ENCODE measurements at places on chromosomes 7 and 10.

- DNase-seq, result peak; percentile 28
These were observed 14.4 kb upstream of the SH2B2 start for GRCh38 chr7:102272075-102272916.

DNA sequence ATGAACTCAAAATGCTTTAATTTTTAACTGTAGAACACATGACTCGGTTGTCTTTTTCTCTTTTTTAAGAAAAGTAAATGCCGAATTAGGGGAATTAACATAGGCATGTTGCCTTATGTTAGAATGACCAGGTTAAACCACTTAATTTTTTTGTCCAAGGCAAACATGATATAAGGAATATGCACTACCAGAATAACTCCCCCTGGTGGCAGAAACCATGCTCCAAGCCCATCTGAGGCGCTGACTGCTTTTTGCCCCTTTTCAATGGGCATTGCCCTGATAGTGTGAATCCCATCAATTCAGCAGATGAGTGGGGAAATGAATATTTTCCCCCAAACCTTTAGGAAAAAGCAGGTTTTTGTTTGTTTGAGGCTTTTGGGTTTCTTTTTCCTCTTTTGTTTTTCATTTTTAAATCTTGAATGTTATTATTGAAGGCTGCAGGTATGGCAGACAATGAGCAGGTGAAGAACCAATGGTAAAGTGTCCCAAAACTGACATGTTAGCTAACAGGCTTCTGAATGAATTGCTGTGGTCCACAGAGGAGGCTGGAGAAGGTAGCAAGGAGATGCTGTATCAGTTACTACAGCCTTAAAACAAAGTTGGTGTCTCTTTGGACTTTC is 284.3 kb downstream of the SORCS3 start:
- no peak for DNase-seq

- DNase-seq, result no peak
These were observed 4.9 kb upstream of the MCU start for GRCh38 chr10:72687035-72687434.

DNA sequence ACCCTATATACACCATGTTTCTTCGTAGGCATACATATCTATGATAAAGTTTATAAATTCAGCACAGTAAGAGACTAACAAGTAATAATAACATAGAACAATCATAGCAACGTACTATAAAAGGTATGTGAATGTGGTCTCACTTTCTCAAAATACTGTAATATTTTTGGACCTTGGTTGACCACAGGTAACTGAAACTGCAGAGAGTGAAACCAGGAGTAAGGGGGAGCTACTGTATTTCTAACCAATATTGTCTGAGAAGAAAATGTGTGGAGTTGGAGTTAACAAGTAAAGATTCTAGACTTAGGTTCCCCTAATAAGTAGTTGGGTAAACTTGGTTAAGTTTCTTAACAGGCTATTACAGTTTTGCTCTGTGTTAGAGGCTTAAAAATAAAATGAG is 72.1 kb downstream of the GNAI1 start:
- DNase-seq, result no peak

GRCh38 chr7:45182856-45183710 is 25.5 kb downstream of the RAMP3 start:
- no peak for DNase-seq

GRCh38 chr10:71888623-71889387 is 37.8 kb upstream of the PSAP start:
- DNase-seq, result peak; percentile 61

GRCh38 chr10:110567201-110568054 is at the start of gene SMC3:
TSS of gene SMC3 (plus strand) at chr10:110567695. CDS start at chr10:110567817, 122 bp downstream.
- peak; percentile 82 for DNase-seq

GRCh38 chr7:79334841-79335240 is 118.6 kb downstream of the MAGI2 start:
- DNase-seq, result no peak

DNA sequence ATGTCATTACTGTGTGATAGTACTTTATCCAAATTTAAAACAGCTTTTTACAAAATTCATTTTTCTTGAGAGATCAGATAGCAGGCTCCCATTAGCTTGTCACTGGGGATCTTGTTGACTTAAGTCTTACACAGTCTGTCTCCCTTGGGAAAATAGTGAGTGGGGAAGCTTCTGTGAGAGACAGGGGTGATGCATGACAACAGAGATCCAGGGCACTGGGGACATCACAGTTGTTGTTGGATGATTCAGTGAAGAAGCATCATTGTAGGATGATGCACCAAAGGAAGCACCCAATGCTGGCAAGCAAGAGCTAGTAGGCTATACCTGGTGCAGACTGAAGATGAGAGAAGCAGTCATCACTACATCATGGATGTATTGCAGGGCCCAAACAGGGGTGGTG is 284.7 kb downstream of the HDAC9 start:
- DNase-seq, result no peak

- DNase-seq, result no peak
These were observed 897.8 kb upstream of the PHF14 start for GRCh38 chr7:10075866-10076265.

DNA sequence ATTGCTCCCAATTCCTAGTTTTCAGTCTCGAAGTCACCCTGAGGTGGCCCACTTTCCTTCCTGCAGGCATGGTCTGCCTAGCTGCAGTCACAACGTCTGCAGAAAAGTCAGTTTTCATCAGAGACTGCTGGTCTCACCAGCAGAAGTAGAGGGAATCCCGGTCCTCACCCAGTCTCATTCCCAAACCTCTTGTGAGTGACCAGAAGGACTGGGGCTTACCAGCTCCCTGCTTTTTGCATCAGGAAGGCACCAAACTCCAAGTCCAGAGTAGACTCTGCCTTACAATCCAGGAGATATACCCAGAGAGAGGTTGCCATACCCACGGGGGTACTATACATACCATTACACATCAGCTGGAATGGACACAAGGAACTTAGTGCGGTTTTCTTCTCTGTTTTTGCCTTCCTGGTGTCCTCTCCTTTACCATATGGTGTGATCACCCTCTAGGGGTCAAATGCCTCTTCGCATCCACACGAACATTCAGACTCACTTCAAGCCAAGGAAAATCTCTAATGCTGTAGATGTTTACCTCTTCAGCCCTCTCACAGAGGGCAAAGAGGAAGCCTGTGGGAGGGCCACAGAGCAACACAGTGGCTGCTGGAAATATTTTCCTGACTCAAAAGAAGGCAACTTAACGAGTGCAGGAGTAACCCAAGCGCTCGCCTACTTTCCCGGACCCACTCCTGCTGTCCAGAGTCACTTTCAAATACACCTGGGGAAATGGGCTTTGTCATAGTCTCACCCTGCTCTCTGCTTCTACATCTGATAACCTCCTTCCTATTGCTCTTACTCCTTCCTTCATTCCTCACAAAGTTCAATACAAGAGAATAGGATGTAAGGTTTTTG is 220.9 kb downstream of the C7orf25 start:
- peak; percentile 7 for DNase-seq

DNA sequence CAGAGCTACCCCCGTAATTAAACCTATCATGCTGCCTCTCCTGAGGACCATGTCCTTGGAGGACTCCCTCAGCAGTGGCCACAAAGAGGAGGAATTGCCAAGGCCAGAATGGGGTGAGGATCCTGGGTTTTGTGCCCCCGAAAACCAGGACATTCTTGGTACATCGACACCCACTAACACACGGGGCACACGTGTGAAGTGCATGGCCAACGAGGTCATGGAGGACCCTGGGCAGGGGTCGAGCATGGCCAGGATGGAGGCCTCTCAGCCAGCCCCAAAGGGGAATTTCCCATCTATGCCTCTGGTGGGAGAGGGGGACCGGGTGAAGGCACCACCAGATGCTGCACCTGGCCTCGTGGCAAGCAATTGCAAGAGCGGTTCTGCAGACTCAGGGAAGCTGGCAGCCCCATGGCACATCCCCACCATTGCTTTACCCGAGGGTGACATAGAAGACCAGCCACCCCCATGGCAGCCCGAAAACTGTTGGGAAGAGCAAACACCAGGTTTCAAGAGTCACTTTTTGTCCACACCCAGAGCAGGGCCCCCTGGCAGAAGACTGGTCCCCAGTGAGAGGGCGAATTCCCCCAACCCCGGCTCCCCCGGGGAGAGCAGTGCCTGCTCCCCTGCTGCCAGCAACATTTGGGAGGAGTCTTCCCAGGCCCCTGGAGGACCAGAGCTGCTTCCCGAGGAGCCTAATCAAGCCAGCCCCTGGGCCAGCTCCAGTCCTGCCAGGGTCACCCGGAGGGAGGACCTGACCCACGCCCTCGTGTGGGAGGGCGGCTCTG is 26.4 kb downstream of the C10orf71 start:
- DNase-seq, result no peak

DNA sequence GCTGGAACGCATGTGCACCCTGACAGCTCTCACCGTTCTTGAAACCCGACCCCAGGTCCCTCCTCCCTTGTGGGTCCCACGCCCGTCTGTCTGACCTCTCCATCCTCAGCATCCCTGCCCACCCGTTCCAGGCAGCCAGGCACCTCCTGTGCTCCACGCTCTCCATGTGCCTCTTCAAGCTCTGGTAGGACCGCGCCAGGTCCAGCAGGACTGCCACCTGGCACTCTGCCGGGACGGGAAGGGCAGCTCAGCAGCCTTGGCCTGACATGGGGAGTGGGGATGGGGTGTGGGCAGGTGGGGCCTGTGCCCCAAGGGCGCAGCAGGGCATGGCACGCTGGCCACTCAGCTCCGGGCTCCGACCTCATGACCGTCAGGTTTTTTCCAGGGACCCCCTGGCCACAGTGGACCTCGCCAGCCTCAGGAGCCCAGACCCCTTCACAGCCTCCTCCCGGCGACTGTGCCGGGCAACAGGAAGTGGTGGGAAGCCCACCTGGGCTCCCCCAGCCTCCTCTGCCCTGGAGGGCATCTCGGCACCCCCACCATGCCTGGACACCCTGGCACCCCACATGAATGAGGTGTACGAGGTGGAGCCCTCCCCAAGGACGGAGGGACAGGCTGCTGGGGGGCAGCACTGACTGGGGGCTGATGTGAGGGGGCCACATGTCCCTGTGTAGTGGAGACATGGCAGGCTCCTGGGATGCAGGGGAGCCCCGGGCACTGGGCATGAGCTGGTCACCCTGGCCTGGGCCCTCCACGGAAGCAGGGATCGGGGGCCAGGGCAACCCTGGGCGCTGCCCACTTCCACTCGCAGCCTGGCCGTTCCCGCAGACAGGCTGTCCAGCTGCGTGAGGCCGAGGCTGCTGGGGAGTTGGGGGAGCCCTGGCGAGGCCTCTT is 25.1 kb upstream of the NKX6-2 start:
- no peak for DNase-seq

GRCh38 chr10:14889318-14889717 is 10.7 kb downstream of the SUV39H2 start:
- no peak for DNase-seq
